ENCODE measurements at places on chromosomes 2 and 18.

- peak; percentile 9 for DNase-seq
Observed at GRCh38 chr2:110678457-110679336, 834 bp upstream of the BUB1 start.

DNA sequence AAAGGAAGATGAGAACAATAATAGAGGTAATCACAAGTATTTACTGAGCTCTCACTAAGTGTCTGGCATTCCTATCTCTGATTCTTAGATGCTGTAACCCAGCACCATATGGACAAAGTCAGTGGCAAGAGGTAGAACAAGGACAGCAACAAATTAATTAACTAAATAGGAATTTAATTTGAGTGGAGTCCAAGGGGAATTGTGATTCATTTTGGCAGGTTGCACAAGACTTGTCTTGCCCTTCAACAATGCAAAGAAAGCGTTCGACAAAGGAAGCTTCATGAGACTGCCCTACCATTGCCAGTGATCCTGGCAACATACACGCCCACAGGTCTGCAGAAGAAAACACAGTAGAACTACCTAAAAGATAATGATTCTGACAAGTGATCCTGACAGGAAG lies 221.6 kb downstream of the RBM43 start:
- no peak for DNase-seq

GRCh38 chr2:73368781-73369180 lies 16.9 kb upstream of the ALMS1 start:
- no peak for DNase-seq

DNA sequence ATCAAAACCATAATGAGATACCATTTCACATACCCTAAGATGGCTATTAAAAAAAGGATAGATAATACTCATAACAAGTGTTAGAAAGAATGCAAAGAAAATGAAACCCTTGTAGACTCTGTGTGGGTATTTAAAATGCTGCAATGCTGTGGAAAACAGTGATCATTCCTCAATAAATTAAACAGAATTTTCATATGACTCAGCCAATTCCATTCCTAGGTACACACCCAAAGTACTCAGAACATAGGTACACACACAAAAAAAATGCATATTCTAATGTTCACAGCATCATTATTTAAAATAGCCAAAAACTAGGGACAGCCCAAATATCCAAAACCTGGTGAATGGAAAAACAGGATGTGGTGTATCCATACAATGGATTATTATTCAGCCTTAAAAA lies 502.3 kb downstream of the KCNJ3 start:
- DNase-seq, result no peak

GRCh38 chr2:51484605-51485004 lies 452.7 kb upstream of the NRXN1 start:
- no peak for DNase-seq

DNA sequence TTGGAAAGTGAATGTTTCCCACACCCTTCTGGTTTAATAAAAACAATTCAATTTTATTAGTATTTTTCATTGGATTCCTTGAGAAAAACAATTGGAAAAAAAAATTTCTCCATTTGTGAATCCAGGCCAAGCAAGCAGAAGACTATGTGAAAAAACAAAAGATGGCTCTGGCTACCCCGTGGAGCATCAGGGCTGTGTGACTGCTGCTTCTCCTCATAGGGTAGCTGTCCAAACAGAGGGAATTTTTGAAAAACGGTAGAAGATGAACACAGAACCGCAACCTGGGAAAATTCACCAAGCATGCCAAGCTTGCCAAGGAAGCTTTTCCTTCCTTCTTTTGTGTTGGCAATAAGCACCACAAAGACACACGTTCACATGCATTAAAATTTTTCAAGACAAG lies 71.3 kb upstream of the ACVR2A start:
- no peak for DNase-seq

DNA sequence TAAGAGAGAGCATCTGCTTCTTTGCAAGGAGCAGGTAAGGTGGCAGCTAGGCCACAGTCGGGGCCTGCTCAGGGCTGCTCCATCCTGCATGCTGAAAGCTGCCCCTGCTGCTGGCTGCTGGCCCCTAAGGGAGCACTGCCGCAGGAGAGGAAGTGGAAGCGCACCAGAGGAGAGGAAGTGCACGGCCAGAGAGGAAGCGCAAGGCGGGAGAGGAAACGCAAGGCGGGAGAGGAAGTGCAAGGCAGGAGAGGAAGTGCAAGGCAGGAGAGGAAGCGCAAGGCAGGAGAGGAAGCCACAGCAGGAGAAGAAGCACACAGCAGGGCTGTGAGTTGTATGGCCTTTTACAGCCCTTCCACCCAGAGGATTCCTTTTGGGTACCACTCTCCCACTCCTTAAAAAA lies 539.0 kb upstream of the TNP1 start:
- no peak for DNase-seq

- no peak for DNase-seq
Observed at GRCh38 chr18:58095222-58095621, 51.2 kb downstream of the NEDD4L start.

- no peak for DNase-seq
Observed at GRCh38 chr18:51563396-51563795, 365.9 kb upstream of the MEX3C start.

DNA sequence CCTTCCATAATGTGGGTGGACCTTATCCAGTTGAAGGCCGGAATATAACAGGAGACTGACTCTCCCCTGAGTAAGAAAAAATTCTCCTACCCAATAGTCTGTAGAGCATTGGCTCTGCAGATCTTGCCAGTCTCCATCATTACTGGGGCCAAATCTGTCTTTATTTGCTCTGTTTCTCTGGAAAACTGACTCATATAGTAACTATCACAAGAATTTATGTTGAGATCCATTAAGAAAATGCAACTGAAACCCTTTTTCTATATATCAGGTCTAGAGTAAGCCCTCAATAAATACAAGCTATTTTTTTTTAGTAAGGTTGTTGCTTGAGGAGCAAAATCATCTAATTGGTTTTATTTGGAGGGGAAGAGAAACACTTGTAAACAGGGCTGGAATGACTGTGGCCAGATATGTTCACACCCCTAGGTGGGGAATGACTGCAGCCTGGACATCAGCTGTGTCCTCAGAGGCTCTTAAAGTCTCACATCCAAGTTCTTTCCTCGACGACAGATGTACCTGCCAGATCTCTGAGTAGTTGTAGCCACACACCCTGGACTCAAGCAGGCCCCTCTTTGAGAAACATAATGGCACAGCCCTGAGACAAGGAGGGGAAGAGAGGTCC lies 339.7 kb downstream of the TNS1 start:
- no peak for DNase-seq

- peak; percentile 30 for DNase-seq
Observed at GRCh38 chr2:46187112-46187618, 110.0 kb upstream of the EPAS1 start.

DNA sequence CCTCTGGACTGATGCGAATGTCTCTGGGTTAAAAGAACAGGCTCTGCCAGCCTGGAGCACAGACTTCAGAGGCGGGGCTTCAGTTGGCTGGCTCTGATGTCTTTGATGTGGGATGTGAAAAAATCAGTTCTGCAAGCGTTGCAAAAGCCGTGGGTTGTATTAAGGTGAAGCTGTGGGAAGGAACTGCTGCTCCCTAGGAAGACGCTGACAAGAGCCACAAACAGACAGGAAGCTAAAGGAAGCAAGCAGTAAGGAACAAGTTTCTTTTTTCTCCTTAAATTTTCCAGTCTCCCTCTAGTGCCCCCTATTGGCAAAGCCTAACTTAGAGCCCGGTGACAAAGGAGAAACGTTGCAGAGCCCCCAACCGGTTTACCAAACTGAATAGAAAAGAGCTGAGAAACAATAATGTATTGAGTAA lies 239.0 kb downstream of the CCDC178 start:
- no peak for DNase-seq

- no peak for DNase-seq
Observed at GRCh38 chr2:15049096-15049993, 416.8 kb downstream of the LRATD1 start.

- DNase-seq, result peak; percentile 5
Observed at GRCh38 chr2:202377207-202377761, 1.2 kb downstream of the BMPR2 start.

- DNase-seq, result no peak
Observed at GRCh38 chr18:69774831-69775230, 172.8 kb downstream of the CD226 start.

DNA sequence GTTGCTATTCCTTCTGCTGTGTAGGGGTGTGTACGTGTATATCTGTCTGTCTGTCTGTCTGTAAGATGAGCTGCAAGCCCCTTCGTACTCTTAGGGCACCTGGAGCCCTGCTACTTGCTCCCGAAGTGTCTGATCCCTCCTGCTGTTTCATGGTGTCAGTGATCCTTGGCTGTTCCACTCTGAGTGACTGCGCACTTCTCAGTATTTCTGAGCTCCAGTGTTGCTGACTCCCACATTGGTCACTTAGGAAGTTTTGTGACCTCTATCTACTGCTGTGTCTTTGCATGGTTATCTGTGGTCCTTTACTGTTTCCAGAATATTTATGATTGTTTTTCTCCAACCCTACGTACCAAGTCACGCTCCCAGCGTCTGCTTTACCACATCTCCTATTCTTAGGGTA lies 16.2 kb downstream of the SEMA4F start:
- no peak for DNase-seq

DNA sequence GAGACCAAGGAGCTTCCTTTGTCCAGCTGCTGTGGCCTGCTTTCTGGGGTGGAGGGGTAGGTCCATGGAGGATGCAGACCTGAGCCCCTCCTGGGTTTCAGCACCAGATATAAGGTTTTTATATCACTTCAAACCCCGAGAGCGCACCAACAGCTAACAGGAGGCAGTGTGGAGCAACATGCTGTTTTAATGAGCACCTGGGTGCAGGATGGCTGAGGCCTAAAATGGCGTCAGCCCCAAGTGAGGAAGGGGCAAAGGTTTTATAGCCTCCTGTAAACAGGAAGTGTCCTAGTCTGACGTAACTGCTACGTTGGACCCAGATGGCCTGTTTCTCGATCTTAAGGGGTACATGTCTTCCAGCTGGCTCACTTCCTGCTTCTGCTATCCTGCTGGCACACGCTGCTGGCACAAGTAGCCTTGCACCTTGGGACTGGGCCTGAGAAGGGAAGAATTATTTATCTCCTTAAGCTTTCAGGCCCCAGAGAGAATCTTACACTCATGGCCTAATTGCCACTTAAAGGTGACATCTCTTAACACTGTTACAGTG lies 11.4 kb upstream of the REG1B start:
- no peak for DNase-seq

GRCh38 chr2:26590980-26591618 lies 50.1 kb downstream of the CIB4 start:
- no peak for DNase-seq

Data from stimulated activated CD4-positive, alpha-beta T cell treated with anti-CD3 and anti-CD28 coated beads, Interleukin-4, amount 100 ng/mL, for 24 hours (primary cell).